ENCODE measurements at places on chromosomes 11 and 22.

- no peak for DNase-seq
Observed at GRCh38 chr11:2249189-2249916, 21.0 kb downstream of the ASCL2 start.

GRCh38 chr11:35619855-35620640 lies 1.8 kb downstream of the FJX1 start:
- DNase-seq: peak; percentile 92

DNA sequence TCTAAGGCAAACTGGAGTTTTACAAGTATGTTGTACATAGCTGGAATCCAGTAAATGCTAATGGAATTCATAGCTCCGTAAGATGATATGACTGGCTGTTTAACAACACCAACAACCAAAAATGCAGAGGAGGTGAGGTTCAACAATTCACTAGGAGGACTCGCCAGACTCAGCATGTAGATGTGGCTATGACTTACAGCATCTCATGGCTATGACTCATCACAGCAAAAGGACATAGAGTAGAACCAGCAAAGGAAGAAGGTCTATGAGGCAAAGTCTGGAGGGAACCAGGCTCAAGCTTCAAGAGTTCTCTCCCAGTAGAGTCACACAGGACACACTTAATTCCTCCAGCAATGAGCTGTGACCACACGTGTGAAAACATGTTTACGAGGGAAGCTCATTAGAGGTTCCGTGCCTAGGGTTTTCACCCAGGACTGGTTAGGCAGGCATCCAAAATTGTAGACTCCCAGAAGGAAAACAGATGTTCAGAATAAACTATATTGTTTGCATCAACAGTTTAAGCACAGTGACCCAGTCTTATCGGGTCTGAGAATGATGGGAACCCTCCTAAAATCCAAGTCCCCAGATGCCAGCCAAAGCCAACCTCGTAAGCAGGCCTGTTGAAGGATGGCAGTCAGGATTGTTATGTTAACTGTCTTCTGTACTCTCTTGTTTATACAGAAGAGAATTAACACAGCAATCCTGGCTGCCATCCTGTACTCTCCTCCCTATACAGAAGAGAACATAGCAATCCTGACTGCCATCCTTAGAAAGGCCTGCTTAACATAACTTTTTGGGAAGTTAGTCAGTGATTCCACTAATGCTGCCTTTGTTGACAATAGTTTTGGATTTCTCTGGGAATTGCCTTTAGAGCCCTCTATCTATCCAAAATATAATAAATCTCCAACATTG lies 116.6 kb downstream of the LARGE1 start:
- no peak for DNase-seq

- DNase-seq: peak; percentile 77
Observed at GRCh38 chr22:23767673-23768548, at the start of gene CHCHD10. Gene CHCHD10, minus strand, starts transcription at chr22:23767972. Its CDS starts 98 bp downstream, at chr22:23767874.

- DNase-seq: no peak
Observed at GRCh38 chr11:79440571-79441460, at the start of gene TENM4. Gene TENM4, minus strand, starts transcription at chr11:79441030. Its CDS starts 371,086 bp downstream, at chr11:79069944.

DNA sequence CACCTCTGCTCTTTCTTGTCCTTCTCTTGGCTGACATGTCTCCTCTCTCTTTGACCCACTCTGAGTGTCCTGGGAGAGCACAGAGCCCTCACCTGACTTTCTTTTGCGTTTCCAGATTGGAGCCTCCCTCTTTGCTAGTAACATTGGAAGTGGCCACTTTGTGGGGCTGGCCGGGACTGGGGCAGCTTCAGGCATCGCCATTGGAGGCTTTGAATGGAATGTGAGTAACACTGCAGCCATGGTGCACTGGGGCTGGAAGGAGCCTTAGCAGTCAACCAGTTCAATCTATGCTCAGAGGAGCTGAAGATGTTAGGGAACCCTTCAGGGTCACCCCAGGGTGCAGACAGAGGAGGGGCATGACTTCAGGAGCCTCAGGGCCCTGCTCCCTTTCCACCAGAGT lies 23.8 kb downstream of the SLC5A1 start:
- no peak for DNase-seq

GRCh38 chr11:66112041-66112491 lies 42.0 kb downstream of the PACS1 start:
- no peak for DNase-seq

DNA sequence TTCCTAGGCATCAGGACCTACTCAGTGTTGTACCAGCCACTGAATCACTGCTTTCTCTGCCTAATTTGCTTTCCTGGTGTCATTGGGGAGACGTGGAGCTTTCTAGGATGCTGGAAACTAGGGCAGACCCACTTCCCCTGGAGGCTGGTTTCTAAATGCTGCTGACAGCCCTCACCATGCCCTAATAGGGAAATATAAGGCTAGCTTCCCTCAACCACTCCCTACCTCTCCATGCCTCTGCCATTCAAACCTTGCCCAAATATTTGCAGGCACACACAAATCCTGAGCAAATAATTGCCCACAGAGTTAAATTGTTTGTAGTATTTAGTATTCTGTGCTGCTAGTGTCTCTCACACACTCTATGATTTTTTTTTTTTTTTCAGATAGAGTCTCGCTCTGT lies 310.2 kb downstream of the DDX10 start:
- no peak for DNase-seq

DNA sequence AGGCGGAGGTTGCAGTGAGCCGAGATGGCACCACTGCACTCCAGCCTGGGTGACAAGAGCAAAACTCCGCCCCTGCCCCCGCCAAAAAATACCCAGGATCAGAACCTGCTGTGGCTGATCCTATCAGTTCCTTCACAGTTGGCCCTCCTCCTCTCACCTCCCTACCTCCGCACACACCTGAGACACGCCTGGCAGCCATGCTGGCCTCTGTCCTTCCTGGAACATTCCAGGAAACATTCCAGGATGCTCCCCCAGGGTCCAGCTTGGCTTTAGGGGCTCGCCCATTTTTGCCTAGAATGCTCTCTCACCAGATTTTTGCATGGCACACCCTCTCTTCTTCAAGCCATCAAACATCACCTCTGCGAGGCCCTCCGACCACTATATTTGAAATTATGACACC lies 2.1 kb downstream of the RAPSN start:
- DNase-seq: no peak

DNA sequence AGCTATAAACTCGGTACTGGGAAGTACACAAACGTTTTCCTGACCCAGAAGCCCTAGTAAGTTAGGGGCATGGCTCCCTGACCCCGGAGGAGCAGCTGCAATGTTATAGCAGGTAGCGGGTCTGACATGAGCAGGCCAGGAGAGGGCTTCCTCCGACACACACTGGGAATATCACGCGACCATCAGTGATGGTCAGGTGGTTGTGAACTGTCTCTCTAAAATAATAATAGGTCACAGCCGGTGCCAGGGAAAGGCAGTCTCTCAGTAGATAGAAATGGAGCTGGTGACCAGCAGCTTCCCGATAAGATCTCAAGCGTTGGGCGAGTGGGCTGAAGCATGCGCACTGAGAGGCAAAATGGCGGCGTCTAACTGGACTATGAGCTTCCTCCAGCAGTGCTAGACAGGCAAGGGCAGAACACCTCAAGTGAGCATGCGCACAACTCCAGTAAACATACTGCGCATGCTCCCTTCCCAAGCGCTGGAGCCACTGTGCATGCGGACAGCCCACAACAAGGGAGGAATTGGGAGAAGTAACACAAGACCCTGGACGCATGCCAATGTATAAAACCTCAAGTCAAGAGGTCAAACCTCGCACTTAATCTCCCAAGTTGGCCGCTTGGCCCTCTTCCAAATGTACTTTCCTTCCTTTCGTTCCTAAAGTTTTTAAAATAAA lies 22.3 kb upstream of the TESMIN start:
- DNase-seq: no peak

DNA sequence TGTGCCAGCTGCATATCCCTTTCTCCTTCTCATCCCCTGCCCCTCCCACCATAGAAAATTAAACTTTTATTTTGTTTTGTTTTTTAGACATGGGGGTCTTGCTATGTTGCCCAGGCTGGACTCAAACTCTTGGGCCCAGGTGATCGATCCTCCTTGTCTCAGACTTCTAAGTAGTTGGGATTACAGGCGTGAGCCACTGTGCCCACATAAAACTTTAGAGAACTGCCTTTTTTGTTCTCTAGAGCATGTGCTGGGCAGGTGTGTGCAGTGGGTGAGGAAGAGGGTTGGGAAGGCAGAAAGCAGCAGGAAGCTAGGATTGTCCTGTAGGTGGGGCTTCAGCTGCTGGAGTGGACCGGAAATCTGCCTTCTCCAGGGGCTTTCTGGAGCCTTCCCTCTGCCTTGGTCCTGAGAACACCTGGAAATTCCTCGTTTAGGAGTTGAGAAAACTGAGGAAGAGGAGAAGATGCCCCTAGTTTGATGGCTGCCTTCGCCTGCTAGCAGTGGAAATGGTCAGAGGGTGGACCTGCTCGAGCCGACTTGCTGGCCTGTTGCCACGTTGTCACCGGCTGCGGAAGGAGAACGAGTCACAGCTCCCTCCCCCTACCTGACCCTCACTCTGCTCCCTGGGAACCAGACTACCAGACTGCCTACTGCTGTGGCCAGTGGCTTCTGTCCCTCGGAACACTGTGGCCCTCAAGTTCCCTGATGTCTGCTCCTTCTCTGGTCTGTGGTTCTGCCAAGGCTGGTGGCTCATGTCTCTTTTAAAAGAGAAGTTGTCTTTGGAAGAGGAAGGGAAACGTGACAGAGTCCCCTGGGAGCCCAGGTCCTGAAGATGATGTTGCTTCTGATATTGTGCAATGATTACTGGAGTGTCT lies 4.0 kb downstream of the ST14 start:
- DNase-seq: no peak

- no peak for DNase-seq
Observed at GRCh38 chr11:14551380-14551779, 31.2 kb upstream of the PSMA1 start.

- no peak for DNase-seq
Observed at GRCh38 chr11:104531894-104532293, 366.4 kb downstream of the CASP12 start.

DNA sequence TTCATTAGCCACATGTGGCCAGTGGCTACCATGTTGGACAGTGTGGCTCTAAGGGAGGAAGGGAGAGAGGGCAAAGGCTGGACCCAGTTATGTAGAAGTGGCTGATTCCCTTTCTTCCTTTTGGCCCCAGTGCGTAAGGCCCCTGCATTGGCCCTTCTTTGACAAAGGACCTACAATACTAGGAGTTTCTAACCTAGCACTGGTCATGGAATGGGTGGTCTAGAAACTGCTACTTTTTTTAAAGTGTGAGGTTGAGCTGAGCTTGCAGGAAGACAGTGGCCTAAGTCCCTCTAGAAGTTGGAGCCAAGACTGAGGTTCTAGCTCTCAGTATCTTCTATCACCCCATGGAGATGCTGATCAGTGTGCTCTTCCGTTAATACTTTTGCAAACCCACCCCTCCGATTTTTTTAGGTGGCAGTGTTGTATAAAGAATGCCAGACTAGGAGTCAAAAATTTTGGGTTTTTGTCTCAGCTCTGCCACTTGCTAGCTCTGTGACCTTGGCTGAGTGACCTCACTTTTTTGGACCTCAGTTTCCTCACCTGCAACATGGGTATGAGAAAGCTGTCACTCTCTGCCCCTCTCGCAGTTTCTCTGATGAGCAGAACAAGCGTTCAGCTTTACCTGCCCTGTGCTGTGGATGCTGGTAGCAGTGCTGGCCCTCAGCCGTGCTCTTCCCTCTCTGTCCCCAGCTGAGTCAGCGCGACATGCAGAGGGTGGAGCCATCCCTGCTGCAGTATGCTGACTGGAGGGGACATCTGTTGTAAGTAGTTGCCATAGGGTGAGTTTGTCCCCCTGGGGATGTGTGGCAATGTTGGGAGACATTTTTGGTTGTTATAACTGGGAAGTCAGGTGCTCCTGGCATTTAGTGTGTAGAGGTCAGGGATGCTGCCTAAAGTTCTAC lies 6.9 kb downstream of the ACCS start:
- DNase-seq: no peak

DNA sequence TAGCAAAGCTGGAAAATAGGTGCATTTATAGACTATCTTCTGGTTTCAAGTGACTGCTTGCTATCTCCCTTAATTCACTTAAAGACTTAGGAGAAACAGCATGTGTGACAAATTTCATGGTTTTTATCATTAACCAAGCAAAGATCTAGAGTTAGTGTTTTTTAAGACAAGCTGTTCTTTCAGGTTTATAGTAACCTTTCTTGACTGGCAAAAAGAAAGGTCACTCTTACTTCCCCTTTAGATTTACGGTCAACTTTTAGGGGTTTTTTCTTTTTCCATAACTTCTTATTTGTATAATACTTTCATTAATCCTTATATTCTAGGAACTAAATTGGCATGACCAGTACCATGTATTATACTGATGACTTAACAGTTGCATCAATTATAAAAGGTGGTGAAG lies 46.6 kb downstream of the KDM2A start:
- no peak for DNase-seq

DNA sequence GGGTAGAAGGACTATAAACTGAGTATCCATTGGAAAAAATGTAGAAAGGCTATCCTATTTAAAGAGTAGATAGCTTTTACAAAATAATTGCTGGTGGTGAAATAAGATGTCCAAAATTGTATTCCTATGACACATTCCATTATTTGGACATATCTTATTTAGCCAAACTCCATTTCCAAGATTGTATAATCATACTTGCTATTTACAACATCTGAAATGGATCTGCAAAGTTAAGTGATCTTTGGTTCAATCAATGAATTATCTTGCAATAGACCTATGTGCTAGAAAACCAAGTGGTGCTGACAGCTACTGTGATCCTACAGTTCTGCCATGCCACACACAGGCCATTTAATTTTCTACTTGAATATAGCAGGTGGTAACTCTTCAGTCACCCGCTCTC lies 11.0 kb upstream of the BLID start:
- no peak for DNase-seq

DNA sequence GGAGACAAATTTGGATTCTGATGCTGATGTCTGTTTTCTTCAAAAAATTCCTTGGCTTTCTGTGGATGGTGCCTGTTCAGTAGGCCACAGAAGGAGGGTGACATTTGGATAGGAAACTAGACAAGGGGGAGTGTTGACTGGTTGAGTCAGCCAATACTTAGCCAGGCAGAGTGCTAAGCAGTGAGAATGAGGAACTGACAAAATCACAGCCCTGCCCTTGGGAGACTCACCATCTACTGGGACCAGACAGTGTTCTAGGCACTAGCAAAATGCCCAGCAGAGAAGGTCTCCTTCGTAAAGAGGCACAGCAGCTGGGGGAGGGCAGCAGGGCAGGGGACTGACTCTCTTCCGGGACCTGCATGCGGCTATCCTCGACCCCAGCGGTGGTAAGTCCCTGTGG lies 190.2 kb downstream of the DSCAML1 start:
- DNase-seq: no peak

DNA sequence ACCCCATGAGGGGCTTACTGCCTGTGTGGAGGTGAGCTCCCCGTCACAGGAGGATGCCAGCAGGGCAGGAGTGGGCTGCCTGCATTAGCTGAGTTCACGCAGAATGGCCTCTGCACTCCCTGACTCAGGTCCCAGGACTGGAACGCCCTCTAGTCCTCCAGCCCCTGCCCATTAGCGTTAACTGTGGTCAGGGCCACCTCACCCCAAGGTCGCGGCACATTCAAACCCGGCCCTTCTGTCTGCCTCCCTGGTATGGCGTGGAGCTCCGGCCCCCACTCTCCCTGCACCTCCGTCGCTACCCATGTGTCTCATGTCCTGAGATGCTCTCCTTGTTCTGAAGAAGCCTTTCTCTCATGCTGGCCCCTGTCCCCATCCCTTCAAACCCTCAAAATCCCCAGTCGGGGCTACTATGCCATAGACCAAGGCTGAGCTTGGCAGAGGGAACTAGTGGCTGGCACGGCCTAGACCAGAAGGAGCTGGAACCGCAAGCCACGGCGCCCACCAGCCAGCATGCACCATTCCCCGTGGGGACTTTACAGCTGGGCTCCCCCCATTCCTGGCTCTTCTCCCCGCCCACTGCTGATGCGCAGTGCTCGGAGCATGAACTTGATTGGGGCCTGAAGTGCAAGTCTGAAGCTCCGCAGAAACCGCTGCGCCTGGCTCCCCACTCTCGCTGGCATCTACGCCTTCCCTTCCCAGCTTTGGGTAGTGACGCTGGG lies 79.5 kb upstream of the RTL6 start:
- DNase-seq: no peak

All from kidney capillary endothelial cell (primary cell).